Osteoblast (primary cell): ENCODE measurements at places on chromosomes 11 and 22. TPM values are rescaled to one million over a fixed set of nuclear protein-coding genes. Genes with fewer than 3 reads are reported as not detected.

DNA sequence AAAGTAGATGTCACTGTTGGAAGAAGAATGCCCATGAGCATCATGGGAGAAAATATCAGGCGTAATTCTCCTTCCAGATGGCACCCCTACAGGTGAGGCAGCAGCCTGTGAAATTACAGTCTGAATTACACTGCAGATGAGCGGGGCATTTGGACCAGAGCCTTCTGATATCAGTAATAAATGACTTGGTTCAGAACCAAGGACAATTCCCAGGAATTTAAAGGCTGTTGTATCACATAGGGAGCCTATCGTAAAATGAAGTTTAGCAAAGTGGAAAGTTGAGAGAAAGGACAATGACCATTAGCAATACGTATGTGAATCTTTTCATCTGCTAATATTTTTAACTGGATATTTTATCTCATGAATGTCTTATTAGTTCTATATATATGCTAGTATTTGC is 61.3 kb downstream of the PRMT3 start:
- no peak for DNase-seq

DNA sequence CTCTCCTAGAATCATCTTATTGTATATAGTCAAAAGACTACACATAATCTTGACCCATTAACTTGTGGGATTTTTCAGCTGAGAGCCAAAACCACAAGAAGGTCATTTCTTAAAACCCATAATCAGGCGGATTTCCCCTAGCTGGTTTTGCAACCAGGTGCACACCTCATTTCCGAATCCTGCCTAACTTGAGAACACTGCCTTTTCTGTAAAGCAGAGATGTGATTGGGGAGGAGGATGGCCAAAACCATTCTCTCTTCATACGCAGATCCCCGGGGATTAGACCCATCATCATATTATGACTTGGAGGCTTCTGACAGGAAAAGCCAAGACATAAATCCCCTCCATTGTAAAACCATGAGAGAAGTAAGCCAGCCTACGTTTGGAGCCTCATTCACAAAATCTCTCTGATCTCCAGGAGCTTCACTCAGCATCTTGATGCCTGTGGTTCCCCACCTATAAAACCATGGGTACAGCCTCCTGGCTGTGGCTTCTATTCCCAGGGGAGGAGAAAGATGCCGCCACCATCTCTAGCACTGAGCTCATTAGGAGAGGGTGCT is 191.3 kb downstream of the KIF18A start:
- no peak for DNase-seq

DNA sequence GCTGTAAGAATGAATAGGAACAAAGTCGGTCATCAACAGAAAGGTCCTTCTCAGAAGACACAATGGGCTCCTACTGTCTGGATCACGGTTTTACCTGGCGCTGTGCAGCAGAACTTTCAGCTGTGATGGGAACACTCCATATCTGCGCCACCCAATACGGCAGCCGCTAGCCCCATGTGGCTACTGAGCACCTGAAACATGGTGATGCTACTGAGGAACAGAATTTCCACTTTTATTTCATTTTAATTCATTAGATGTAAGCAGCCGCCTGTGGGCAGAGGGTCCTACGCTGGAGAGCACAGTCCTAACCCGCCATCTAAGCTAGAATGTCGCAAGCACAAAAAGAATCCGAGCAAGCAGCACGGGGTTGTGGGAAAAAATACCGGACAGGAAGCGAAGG is 2.7 kb downstream of the SULT4A1 start:
- DNase-seq = peak; percentile 39

DNA sequence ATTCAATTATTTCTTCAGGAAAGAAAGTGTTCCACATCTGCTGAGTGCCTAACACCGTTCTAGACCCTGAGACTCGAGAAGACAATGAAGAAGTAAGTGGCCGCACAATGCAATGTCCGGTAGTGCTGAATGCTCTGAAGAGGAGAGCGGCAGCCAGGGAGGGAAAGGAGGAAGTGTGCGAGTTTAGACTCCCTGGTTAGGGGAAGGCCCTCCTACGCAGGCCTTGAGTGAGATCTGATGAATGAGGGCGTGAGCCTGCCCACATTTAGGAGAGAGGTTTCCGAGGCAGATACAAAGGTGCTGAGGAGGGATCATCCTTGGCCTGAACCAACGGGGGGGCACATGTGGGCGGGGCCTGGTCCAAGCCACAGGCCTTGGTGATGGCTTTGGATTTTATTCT is 558.6 kb downstream of the NTM start:
- no peak for DNase-seq

- DNase-seq = no peak
Observed at GRCh38 chr11:60658409-60658808, 41.0 kb upstream of the MS4A8 start.

GRCh38 chr11:35994421-35994820 is 50.6 kb downstream of the LDLRAD3 start:
- DNase-seq = no peak

DNA sequence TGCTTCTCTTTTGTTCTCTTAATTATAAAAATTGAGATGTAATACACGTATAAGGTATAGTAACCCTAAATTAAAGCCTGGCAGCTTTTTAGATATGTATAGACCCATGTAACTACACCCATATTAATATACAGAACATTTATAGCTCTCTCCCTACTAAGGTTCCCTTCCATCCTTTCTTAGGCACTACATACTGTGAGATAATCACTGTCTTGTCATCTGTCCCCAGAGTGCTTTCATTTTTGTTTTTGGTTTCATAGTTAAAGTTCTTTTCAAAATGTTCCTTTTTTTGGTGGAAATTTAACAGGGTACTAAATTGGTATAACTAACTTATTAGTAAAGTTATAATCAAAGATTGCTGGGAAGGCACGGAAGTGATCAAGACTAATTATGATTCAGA is 49.2 kb downstream of the MTMR3 start:
- DNase-seq = no peak

GRCh38 chr11:124879493-124880289 is 14.5 kb downstream of the ROBO3 start:
- peak; percentile 79 for DNase-seq

DNA sequence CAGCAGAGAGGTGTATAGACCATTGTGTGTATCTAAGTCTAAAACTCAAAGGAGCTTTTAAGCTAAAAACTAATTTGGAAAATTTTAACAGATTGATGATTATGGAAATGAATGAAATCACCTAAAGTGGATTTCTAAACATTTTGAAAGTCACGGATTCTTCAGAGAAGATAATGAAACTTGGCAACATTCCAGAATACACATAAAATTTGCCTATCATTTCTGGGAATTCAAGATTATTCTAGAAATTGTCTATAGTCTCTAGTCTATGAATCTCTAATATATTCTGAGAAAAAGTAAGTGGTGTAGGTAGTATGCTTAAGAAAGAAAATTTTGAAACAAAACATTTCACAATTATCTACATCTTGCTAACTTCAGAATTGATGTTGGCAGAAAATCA is 1117.9 kb upstream of the CNTN5 start:
- DNase-seq = no peak

DNA sequence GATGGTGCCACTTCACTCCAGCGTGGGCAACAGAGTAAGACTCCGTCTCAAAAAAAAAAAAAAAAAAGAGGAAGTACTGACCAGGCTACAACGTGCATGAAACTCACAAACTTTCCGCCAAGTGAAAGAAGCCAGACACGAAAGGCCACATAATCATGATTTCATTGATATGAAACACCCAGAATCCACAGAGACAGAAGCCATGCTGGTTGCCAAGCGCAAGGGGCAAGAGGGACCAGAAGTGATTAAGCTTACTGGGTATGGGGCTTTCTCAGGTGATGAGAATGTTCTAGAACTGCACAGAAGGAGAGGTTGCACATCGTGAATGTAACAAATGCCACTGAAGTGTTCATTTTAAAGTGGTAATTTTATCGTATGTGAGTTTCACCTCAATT is 60.9 kb downstream of the CELSR1 start:
- DNase-seq = no peak

DNA sequence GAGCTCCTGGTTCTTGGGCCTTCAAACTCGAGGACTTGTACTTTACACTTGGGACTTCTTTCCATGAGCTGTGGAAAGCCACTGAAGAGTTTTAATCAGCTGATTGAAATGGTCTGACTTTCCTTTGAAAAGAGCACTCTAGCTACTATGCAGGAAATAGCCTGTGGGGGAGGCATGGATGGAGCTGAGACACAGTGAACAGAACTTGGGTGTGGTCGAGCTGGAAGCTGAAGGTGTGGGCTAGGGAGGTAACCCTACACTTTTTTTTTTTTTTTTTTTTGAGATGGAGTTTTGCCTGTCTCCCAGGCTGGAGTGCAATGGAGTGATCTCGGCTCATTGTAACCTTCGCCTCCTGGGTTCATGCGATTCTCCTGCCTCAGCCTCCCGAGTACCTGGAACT is 17.5 kb upstream of the CAPRIN1 start:
- DNase-seq = no peak

DNA sequence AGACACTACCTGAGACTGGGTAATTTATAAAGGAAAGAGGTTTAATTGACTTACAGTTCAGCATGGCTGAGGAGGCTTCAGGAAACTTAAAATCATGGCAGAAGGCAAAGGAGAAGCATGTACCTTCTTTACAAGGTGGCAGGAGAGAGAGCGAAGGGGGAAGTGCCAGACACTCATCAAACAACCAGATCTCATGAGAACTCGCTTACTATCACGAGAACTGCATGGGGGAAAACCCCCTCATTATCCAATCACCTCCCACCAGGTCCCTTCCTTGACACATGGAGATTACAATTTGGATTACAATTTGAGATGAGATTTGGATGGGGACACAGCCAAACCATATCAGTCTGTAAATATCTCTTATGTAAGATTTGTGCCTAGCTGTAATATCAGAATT is 50.9 kb upstream of the ATXN10 start:
- DNase-seq = no peak

DNA sequence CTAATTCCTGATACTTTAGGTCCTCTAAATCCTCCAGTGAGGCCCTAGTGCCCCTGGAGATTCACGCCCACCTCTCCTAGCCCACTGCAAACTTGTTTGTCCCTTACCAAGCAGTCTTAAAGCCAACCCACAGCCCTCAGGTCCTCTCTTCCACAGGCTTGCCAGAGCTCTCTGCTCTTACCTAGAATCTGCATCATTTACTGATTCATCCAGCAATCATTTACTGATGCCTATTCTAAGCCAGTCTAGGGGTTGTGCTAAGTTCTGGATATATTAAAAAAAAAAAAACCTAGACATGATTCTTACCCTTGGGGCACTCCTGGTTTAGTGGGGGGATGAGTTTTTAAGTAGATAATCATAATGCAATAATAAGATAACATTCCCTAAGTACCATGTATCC is 43.0 kb upstream of the PLET1 start:
- no peak for DNase-seq

- no peak for DNase-seq
Observed at GRCh38 chr22:49503321-49503720, 324.4 kb downstream of the BRD1 start.

DNA sequence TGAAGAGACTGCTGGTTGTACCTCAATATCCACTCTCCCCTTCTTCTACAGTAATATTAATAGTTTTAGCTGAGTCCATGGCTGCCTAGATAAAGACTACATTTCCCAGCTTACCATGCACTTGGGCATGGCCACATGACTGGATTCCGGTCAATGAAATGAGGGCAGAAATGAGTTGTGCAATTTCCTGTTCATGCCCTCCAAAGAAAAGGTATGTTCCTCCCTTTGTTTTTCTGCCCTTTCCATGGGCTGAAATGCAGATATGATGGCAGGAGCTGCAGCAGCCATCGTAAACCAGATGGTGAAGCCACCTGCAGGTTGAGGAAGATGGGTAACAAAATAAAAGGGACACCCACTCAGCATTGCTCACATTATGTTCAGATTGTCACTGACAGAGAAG is 15.3 kb upstream of the ELFN2 start:
- DNase-seq = no peak

DNA sequence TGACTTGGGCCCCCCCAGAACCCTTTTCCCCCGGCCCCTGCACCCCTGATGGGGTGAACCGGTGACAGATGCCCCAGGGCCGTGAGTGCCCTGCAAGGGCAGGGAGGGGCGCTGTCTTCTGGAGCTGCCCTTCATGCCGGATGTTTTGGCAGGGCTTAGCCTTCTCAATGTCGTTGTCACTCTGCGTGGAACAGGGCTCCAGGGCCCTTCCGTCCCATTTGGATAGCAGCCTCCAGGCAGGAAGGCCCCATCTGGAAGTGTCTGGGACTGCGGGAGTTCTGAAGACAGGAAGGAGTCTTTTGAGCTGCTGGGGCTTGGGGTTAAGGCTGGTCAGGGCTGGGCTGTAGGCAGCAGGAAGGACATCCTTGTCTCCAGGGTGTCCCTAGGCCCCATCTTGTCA is 4.6 kb downstream of the FRMD8 start:
- DNase-seq = peak; percentile 95

DNA sequence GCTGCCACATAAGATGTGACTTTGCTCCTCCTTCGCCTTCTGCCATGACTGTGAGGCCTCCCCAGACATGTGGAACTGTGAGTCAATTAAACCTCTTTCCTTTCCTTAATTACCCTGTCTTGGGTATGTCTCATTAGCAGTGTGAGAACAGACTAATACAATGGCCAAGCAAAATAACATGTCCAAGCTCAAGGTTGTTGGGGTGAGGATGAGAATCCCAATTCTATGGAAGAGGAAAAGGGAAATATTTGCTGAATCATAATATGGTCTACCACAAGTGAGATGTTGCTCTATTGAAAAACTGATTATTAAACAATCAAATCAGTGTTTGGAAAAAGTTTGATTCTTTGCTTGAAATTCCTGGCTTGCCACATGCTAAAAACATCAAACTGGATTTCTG is 48.7 kb upstream of the LRRC4C start:
- DNase-seq = no peak

GRCh38 chr11:16804104-16804947 is 65.9 kb downstream of the C11orf58 start:
- no peak for DNase-seq

GRCh38 chr11:134836561-134836960 is 424.5 kb upstream of the B3GAT1 start:
- DNase-seq = no peak

The SLC5A1 gene
- total RNA-seq = not detected in 2 replicates

The FAM111B gene
- 0.72 and 1.8 TPM in 2 replicates for total RNA-seq

The TRIM49C gene
- not detected in 2 replicates for total RNA-seq

The HEPHL1 gene
- not detected in 2 replicates for total RNA-seq

The ACR gene
- 1.4 TPM in 1 of 2 replicates, not detected in the other for total RNA-seq

The SAA2 gene
- total RNA-seq = under 0.01 TPM in 1 of 2 replicates, not detected in the other

The RSF1 gene
- 36.9 and 41.8 TPM in 2 replicates for total RNA-seq

The PICK1 gene
- 14.4 and 15.6 TPM in 2 replicates for total RNA-seq

The YPEL4 gene
- 0.59 and 0.72 TPM in 2 replicates for total RNA-seq

The PIWIL4 gene
- 1.8 and 2.1 TPM in 2 replicates for total RNA-seq
